ENCODE measurements at places on chromosomes 11 and 22. TPM values are rescaled to one million over a fixed set of nuclear protein-coding genes. Genes with fewer than 3 reads are reported as not detected.

- H3K4me1 ChIP-seq = peaks cover 4% of the 10 kb centered on the region
- peaks cover 16% of the 10 kb centered on the region for H3K27me3 ChIP-seq
- H3K36me3 ChIP-seq = no peaks in the 10 kb centered on the region
- peak; percentile 43 for DNase-seq
Measured at GRCh38 chr11:70423523-70424505, 25.5 kb downstream of the CTTN start.

DNA sequence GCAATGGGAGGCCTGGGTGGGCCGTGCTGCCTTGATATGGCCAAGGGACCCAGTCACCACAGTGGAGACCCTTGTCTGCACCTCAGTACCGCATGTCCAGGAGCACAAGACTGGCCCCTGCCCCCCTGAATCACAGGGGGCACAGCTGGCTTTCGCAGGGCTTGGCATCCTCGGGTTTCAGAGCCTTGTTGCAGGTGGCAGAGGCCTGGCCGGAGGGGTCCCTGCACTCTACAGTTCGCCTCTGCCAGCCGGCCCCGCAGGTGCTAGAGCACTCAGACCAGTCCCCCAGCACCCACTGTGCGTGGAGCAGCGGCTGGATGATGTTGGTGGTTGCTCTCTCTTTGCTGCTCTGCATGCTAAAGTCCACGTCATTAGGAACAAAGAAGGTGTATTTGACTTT lies 23.0 kb downstream of the ADAMTS8 start:
- H3K27ac ChIP-seq = no peak overlapping the region
- peaks cover 8% of the 10 kb centered on the region for H3K4me1 ChIP-seq
- DNase-seq = no peak
- H3K27me3 ChIP-seq = peaks cover 22% of the 10 kb centered on the region

- no peak overlapping the region for H3K27ac ChIP-seq
- H3K4me3 ChIP-seq = no peak overlapping the region
- DNase-seq = no peak
Measured at GRCh38 chr11:12744826-12745502, 70.7 kb downstream of the TEAD1 start.

GRCh38 chr22:19596680-19597398 lies 72.6 kb upstream of the CLDN5 start:
- H3K27ac ChIP-seq = peak overlapping the region; percentile 89
- H3K36me3 ChIP-seq = no peaks in the 10 kb centered on the region
- H3K4me1 ChIP-seq = peaks cover 33% of the 10 kb centered on the region
- peak overlapping the region; percentile 58 for H3K4me3 ChIP-seq
- peaks cover 3% of the 10 kb centered on the region for H3K27me3 ChIP-seq

DNA sequence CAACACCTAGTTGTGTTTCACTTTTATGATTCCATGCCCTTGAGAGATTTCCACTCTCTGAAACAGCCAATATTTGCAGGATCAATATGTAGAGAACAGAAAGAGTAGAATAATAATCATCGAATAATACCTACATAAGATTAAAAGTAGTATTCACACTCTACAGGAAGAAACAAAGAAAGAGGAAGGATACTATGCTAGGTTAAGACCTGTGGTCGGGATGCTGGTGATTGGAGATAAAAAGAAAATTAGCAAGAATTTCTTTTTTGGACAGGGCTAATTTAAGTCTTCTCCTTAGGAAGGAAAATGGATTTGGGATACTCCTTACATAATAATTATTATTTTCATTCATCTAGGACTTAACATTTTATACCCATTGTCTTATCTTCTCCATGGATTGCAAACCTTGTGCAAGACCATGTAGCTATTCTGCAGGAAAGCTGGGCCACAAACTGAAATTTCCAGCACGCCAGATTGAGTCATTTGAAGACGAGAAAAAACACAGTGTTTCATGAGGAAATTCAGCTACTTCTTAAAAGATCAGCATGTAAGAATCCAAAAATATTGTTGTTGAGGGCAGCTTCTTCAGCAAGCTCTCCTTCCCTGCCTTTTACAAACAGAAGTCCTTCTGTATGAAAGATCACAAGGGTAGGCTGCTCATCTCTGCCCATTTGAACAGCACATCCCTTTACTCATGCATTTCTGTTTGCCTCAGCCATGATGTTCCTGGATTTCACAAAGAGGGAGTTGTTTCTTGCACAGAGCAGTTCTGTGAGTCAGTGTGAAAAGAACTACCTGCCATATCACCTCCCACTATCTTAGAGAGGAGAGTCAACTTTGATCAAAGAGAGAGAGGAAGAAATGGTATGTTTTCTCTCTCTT lies 90.7 kb downstream of the FAM76B start:
- DNase-seq = no peak
- peak overlapping the region; percentile 94 for H3K27ac ChIP-seq
- H3K36me3 ChIP-seq = peaks cover 39% of the 10 kb centered on the region
- no peaks in the 10 kb centered on the region for H3K27me3 ChIP-seq

GRCh38 chr22:30878516-30879414 lies 89.8 kb downstream of the MORC2 start:
- no peak overlapping the region for H3K4me3 ChIP-seq
- no peak overlapping the region for H3K27ac ChIP-seq
- no peaks in the 10 kb centered on the region for H3K4me1 ChIP-seq
- H3K27me3 ChIP-seq = no peaks in the 10 kb centered on the region

GRCh38 chr22:46770726-46771125 lies 8.3 kb downstream of the TBC1D22A start:
- no peak overlapping the region for H3K4me3 ChIP-seq
- no peak for DNase-seq
- H3K27me3 ChIP-seq = no peaks in the 10 kb centered on the region

DNA sequence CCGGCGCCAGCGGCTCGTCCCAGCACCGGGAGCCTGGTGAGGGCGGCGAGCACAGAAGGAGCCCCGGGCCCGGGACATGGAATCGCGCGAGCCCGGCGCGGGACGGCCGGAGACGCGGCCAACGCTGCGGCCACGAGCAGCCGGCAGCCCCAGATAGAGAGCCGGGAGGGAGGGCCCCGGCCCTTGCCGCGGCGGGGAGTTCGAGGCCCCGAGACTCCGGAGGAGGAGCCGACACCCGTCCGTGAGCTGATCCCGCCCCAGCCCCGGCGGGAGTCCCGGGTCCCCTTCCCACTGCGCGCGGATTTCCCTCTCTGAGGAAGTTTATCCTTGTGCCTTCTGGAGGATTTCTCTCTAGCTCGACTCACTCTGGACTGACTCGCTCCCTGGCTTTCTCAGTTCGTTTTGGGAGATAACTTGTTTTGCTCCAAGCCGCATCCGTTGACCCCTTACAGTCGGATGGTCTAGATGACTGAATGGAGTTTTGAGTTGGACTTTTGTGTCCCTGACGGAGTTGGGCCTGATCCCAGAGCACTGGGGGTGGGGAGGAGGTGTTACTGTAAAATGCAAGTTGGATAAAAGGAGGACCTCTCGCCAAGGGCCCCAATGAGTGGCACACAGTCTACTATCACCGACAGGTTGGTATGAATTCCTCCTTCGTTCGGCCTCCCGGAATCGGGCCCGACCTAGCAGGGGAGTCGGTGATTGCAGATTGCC lies 585 bp downstream of the ARHGEF12 start:
- peak overlapping the region; percentile 85 for H3K4me3 ChIP-seq
- H3K27ac ChIP-seq = peak overlapping the region; percentile 70
- H3K27me3 ChIP-seq = peaks cover 52% of the 10 kb centered on the region
- peaks cover 2% of the 10 kb centered on the region for H3K36me3 ChIP-seq
- peaks cover 32% of the 10 kb centered on the region for H3K4me1 ChIP-seq

DNA sequence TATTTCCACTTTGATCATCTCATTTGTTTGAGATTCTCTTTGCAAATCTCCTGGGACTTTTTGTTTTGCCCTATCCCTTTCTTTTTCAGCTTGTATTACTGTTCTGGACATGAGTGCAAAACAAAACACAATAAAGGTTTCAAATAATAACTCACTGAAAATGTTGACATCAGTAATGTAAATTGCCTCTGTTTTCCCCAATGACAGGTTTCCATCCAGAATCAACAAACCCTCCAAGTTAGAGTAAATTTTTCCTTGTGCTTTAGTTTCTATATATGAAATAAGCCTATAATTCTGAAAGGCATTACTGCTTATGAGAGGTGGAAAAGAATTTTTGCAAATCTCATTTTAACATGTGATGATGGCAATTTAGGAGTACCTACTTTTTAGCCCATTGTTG lies 187.0 kb upstream of the ANO3 start:
- no peak overlapping the region for H3K4me3 ChIP-seq
- H3K27me3 ChIP-seq = no peaks in the 10 kb centered on the region
- DNase-seq = no peak
- H3K4me1 ChIP-seq = no peaks in the 10 kb centered on the region
- H3K36me3 ChIP-seq = no peaks in the 10 kb centered on the region
- H3K27ac ChIP-seq = no peak overlapping the region

DNA sequence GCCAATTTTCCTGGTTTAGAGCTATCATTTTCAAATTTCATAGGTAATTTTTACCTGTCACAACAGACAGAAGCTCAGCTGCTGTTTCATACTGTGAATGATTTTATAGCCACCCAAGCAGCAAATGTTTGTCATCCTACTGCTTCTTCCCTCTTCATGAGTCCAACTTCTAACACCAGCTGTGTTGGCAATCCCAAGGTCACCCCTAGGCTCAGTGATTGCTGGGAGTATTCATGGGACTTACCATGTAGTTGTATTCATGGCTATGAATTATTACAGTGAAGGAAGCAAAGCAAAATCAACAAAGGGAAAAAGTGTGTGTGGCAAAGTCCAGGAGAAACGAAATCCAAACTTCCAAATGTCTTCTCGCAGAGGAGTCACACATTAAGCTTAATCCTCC lies 28.5 kb downstream of the CUL5 start:
- H3K27ac ChIP-seq = no peak overlapping the region
- DNase-seq = no peak
- H3K4me1 ChIP-seq = no peaks in the 10 kb centered on the region
- H3K4me3 ChIP-seq = no peak overlapping the region
- H3K36me3 ChIP-seq = peaks cover 37% of the 10 kb centered on the region
- no peaks in the 10 kb centered on the region for H3K27me3 ChIP-seq

DNA sequence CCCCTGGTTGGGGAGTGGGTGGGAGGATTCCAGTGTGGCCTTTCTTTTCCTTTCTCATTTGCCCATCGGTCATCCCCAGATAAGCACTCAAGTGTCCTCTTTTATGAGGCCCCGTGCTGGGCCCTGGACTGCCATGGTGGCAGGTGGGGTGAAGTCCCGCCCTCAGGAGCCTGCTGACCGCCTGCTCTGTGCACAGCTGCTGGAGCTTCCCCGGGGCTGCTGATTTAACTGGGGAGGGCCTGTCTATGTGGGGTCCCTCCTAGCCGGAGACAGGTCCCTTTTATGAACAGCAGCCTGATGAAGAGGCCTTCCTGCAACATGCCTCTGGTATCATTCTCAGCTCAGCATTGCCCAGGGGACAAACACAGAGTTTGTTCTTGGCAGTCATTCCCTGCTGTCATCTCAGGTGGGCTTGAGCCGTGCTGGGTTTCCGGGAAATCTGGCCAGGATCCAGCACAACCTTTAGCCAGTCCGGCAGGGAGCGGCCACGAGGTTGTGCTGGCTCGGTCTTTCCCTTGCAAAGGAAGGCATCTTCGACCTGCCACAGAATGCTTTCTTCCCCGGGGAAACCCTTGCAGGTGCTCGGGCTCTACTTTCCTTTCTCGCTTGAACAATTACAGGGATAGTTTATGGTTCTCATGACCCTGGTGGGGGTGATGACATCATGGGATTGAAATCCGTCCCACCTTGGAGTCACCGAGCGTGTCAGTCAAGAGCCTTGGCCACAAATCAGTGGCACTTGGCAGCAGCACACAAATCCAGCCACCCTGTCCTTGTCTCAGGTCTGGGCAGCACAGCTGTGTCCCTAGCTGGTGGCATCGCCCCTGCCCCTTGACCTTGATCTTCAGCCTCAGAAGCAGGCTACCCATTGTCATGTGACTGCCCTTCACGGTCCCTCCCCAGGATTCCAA lies 20.1 kb downstream of the ST14 start:
- H3K4me3 ChIP-seq = no peak overlapping the region
- H3K4me1 ChIP-seq = no peaks in the 10 kb centered on the region
- H3K27ac ChIP-seq = no peak overlapping the region

DNA sequence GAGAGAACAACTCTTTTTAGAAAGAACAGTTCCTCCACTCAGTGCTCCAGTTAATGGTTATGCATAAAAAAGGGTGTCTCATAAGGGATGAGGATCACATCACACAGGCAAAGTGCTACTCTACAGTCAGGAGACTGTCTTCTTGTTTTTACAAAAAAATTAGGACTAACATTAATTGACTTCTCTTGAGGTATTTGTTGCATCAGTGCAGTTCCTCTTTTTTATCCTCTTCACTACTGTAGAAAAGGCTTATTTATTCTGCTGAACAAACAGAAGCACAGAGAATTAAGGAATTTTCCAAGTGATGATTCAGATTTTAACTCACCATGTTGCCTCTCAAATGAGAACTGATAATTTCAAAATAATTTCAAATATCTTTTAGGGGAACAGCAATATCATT lies 1.9 kb downstream of the MMP8 start:
- H3K36me3 ChIP-seq = no peaks in the 10 kb centered on the region
- peaks cover 14% of the 10 kb centered on the region for H3K27me3 ChIP-seq
- no peak overlapping the region for H3K27ac ChIP-seq
- no peaks in the 10 kb centered on the region for H3K4me1 ChIP-seq
- no peak overlapping the region for H3K4me3 ChIP-seq

GRCh38 chr11:41081756-41082285 lies 377.6 kb downstream of the LRRC4C start:
- DNase-seq = no peak
- no peak overlapping the region for H3K27ac ChIP-seq
- no peaks in the 10 kb centered on the region for H3K36me3 ChIP-seq
- H3K27me3 ChIP-seq = no peaks in the 10 kb centered on the region
- H3K4me3 ChIP-seq = no peak overlapping the region

DNA sequence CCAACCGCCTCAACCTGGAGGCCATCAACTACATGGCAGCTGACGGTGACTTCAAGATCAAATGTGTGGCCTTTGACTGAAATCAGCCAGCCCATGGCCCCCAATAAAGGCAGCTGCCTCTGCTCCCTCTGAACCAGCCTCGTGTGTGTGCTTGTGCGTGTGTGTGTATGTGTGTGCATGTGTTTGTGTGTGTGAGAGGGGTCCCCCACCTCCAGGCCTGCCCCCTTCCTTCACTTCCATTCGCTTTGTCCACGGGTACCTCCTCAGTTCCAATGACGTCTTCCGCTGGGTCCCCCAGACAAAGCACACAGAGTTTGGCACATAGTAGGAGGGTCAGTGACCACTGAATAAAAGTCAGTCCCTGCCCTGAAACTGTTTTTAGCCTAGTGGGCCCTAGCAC lies 4.2 kb downstream of the LGALS1 start:
- peak overlapping the region; percentile 40 for H3K4me3 ChIP-seq
- DNase-seq = no peak
- peaks cover 25% of the 10 kb centered on the region for H3K36me3 ChIP-seq
- H3K4me1 ChIP-seq = peaks cover 37% of the 10 kb centered on the region

- H3K4me3 ChIP-seq = peak overlapping the region; percentile 87
- no peaks in the 10 kb centered on the region for H3K27me3 ChIP-seq
- H3K4me1 ChIP-seq = peaks cover 12% of the 10 kb centered on the region
- H3K27ac ChIP-seq = peak overlapping the region; percentile 93
Measured at GRCh38 chr22:42855721-42856120, 1.4 kb downstream of the ARFGAP3 start.

GRCh38 chr11:124676386-124676785 lies 2.7 kb downstream of the SPA17 start:
- peaks cover 4% of the 10 kb centered on the region for H3K36me3 ChIP-seq
- no peak overlapping the region for H3K4me3 ChIP-seq
- H3K27ac ChIP-seq = no peak overlapping the region
- H3K27me3 ChIP-seq = peaks cover 2% of the 10 kb centered on the region

The OR52N4 gene
- 0.71 TPM for total RNA-seq

The GAB4 gene
- total RNA-seq = not detected

The OR8D4 gene
- total RNA-seq = not detected

The DRD4 gene
- total RNA-seq = 0.76 TPM

The STK33 gene
- 3.7 TPM for total RNA-seq
